ENCODE measurements at places on chromosomes 13 and 19. TPM values are rescaled to one million over a fixed set of nuclear protein-coding genes. Genes with fewer than 3 reads are reported as not detected.

The AMER2 gene
- 0.10 TPM for total RNA-seq

The FUT1 gene
- not detected for total RNA-seq

The PCDH8 gene
- total RNA-seq, result not detected

The CALR3 gene
- total RNA-seq, result not detected

The WDR18 gene
- total RNA-seq, result 15.1 TPM
